ENCODE measurements at places on chromosomes 2 and 18.

DNA sequence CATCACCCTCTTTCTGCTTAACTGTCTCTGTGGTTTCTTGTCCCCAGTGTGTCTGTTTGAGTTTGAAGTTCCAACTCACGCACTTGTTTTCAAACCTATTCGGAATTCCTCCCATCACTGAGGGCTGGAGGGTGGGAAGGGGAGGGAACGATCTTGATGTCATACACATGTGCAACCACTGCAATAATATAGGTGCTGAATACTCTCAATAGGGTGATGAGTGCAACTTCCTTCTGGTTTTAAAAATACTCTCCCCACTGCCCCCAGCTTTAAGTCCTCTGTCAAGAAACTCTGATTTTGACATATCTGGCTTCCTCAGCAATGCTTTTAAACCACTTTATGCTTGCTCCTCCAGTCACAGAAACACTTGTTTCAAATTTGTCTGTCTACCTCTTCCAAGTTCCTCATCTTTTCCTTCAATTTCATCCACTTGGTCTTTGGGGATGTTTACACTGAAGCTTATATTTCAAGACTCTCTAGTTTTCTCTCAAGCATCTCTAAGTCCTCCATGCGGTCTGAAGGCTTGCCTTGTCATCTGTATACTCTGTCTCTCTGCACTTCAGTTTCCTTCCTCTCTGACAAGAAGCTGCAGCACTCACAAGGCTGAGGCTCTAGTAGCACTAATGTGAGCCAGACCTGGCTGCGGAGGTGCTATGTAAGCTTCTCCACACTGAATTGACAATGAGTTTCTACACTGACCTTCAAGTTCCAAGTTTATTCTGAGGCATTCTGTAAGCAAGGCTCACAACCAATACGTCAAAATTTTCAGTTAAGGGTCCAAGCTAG, 422.3 kb downstream of the ZEB2 start:
- no peak for DNase-seq

DNA sequence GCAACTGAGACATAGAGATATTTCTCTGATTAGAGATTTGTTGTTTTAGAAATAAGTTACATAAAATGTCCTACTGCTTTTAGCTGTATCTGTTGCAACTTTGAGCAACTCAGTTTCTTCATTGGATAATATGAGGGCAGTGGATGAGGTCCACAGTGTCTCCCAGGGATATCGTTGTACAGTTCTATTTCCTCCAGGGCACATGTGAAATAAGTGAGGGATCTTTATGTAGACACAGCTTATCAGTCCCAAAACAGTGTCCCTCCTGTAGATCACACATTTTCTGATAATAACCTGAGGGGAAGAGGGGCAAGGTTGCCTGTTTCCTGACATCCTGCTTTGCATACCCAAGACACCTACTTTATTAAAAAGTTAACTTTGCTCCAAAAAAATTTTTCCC, 1231.2 kb upstream of the ZEB2 start:
- DNase-seq, result no peak

- no peak for DNase-seq
These were observed 53.7 kb downstream of the SGPP2 start for GRCh38 chr2:222477962-222478608.

- DNase-seq, result no peak
These were observed 49.8 kb upstream of the NAB1 start for GRCh38 chr2:190599073-190599472.

- DNase-seq, result no peak
These were observed 43.1 kb upstream of the EML4 start for GRCh38 chr2:42125841-42126594.

GRCh38 chr2:156077041-156077742, 255.3 kb downstream of the NR4A2 start:
- no peak for DNase-seq

DNA sequence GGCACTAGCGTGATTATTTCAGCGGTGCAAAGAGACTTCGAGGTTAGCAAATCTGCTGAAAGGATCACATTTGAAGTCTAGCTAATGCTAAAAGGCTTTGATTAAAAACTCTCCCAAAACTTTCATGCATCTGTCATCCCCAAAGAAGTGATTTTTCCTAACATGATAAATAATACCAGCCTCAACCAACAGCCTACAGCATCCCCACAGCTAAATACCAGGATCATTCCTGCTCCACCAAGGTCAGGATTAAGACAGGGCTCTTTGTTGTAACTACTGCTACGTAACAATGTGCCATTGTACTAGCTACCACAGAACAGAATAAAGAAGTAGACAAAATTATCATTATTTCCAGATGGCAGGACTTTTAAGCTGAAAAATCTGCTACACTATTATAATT, 1.6 kb downstream of the OR6B3 start:
- DNase-seq, result no peak

DNA sequence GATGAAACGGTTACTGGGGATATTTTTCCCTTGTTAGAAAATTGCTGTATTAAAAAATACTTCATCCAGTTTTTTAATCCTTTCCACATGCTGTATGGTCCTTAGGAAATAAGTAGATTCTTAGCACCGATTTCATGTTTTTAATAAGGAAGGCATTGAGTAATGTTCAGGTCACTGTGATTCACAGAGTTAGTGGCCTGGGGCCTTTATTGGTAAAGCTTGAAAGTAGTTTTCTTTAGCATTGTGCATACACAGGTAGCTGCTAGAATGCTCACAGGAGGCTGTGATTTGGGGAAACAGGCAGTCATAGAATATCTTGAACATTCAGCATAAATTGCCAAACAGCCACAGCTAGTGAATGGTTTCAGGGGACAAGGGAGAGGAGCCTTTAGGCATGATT, 79.8 kb downstream of the XRCC5 start:
- DNase-seq, result no peak

GRCh38 chr2:122237450-122237849, 482.0 kb downstream of the TSN start:
- no peak for DNase-seq

- DNase-seq, result no peak
These were observed 120.2 kb upstream of the ZNF516 start for GRCh38 chr18:76615065-76615733.

GRCh38 chr2:238382381-238382781, 44.3 kb upstream of the ASB1 start:
- no peak for DNase-seq

- DNase-seq, result no peak
These were observed 110.6 kb downstream of the PRELID3A start for GRCh38 chr18:12518326-12518725.

GRCh38 chr2:65992198-65992554, 442.7 kb upstream of the MEIS1 start:
- DNase-seq, result no peak

- no peak for DNase-seq
These were observed 22.6 kb downstream of the FOXI3 start for GRCh38 chr2:88429929-88430328.

DNA sequence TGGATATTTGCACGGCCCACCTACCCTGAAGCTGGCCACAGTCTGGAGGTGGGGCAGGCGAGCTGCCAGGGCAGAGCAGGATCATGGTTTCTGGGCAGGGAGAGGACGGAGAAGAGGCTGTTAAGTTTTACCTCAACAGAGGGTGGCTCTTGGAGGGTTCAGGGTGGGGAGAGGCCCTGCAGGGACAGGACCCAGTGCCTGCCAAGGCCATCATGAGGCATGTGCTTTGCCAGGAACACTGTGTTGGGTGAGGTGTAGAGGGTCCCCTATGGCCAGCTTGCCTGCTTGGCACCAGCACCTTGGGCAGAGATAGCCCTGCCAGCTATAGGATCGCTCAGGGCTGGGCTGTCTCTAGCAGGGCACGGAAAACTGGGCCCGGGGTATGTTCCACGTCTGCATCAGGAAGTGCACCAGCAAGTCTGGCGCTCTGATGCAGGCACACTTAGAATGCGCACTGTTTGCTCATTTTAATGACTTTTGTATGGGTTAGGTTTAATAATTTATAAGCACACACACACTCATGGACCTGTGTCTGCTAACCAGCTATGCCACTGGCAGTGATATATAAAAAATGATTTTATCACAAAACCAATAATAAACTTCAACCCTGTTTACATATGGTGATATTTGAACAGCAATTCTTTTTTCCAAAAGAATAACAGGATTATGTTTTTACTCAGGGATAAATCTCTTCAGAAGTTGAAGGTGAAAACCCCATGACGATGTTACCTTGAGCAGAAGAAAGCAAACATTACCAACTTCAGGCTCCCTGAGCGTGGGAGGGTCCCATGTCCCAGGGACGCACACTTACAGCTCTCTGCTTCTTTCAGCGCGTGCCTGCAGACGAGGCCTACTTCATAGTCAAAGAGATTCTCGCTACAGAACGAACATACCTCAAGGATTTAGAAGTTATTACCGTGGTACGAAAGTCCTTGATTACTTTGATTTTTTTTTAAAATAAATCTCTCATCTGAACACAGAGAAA, 46.4 kb downstream of the STK25 start:
- DNase-seq, result no peak

- DNase-seq, result no peak
These were observed 160.1 kb downstream of the HAUS1 start for GRCh38 chr18:46264255-46264654.

DNA sequence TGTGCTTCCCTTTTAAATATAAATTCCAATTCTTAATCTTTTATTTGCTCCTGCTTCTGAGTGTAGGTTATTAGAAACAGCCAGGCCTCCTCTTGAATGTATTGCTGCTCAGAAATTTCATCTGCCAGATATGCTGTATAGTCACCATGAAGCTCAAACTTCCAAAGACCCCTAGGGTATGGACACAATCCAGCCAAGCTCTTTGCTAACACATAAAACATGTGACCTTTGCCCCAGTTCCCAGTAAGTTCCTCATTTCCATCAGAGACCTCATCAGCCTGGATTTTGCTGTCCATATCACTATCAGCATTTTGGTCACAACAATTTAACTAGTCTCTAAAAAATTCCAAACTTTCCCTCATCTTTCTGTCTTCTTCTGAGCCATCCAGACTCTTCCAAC, 75.2 kb downstream of the MAP2 start:
- no peak for DNase-seq

DNA sequence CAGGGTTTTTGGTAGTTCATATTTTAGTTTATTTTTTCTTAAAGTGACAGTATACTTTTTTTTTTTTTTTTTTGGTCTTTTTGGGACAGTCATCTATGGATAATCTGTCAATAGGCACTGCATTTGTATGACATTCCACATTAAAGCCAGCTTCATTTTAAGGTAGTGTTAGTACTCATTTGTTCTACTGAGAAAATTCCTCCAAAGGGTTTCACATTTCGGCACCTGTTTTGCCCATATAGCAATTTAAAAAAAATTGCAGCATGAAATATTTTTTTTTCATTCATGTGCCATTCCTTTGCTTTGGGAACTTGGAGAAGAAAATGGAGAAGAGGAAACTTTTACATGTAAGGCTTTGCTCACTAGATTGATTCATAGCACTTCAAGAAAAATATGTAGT, 276.3 kb upstream of the TCF4 start:
- no peak for DNase-seq

GRCh38 chr18:22465859-22466457, 48.2 kb upstream of the CTAGE1 start:
- no peak for DNase-seq

DNA sequence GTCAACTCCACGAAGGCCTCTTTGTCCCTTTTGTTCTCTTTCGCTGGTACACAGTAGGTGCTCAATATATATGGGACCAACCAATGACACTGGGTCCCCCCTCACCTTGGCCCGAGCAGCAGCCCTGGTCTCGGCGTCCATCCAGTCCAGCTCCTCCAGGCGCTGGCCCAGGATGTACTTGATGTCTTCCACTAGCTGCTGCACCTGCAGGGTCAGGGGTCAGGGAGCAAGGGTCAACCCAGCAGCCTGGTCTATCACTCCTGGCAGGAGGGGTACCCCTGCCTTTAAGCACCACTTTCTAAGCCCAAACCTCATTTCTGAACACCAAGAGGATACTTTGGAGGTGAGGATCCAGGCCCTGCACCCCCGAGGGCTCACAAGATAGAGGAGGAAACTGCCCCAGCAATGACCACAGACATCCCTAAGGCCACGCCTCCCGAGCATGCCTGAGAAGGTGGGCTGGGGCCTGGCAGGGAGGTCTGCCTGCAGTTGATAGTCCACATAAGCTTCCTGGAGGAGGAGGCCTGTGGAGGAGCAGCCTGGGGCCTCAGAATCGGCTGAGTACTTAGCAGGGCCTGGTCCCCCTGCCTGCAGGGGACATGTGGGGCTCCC, 4.2 kb downstream of the ECEL1 start:
- no peak for DNase-seq

DNA sequence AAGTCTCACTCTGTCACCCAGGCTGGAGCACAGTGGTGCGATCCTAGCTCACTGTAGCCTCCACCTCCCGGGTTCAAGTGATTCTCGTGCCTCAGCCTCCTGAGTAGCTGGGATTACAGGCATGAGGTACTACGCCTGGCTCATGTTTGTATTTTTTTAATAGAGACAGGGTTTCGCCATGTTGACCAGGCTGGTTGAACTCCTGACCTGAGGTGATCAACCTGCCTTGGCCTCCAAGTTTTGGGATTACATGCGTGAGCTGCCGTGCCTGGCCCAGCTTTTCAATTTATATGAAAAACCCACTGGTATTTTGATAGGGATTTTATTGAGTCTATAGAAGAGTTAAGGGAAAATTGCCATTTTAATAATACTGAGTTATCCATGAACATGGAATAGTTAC, 63.3 kb downstream of the XRCC5 start:
- DNase-seq, result no peak

DNA sequence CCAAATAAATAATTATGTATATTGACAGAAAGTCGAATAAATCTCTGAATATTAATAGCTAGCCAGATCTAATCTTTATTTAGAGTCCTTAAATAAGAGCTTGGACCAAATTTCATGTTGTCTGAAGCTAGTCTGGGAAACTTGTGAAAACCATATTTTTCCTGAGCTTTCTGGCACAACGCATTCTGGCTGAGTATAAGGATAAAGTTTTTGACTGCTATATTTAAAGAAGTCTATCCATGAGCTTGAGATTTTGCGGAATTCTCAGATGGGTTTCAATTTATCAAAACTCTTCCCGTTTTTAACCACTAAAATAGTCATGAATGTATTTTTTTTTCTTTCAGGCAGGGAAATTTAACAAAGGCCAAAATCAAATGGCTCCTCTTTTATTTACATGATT, 23.8 kb downstream of the FAP start:
- no peak for DNase-seq

- DNase-seq, result no peak
These were observed 86.3 kb upstream of the SLC66A3 start for GRCh38 chr2:11068856-11069526.

GRCh38 chr2:145760781-145761649, 1241.1 kb upstream of the ZEB2 start:
- no peak for DNase-seq

GRCh38 chr18:59814891-59815290, 84.9 kb upstream of the PMAIP1 start:
- DNase-seq, result no peak

DNA sequence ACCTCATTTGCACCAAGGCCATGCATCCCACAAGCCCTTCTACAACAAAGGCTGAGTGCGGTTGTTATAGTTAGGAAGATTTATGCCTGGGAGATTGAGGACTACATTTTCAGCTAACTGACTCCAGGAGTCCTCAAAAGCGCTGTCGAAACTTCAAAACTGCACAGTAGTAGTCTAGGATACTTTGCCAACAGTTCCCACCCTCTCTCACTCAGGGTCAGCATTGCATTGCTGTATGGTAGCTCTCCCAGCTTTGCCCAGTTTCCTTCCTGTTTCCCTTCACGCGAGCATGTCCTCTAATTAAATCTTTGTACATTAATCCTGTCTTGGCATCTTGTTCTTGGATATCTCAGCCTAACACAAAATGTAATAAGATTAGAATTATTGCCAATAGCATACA, 420.6 kb upstream of the UBE2E3 start:
- DNase-seq, result no peak
